ENCODE measurements at places on chromosomes 6 and 20. TPM values are rescaled to one million over a fixed set of nuclear protein-coding genes. Genes with fewer than 3 reads are reported as not detected.

OR2J2 gene
- not detected for total RNA-seq

NT5E gene
- 15.2 TPM for total RNA-seq

HIVEP2 gene
- 28.0 TPM for total RNA-seq

MUCL3 gene
- total RNA-seq: not detected

SAMD10 gene
- total RNA-seq: 37.5 TPM

SPTLC3 gene
- total RNA-seq: 0.26 TPM

RPN2 gene
- 208 TPM for total RNA-seq

BPIFB2 gene
- not detected for total RNA-seq

SLC17A3 gene
- 0.58 TPM for total RNA-seq

NR2E1 gene
- not detected for total RNA-seq

RNF8 gene
- total RNA-seq: 32.0 TPM

Measured in activated CD4-positive, alpha-beta T cell treated with anti-CD3 and anti-CD28 coated beads, Interleukin-2, amount 10 ng/mL, durations not matched to agents 24 days and 14 days (primary cell).